Activated CD4-positive, CD25-positive, alpha-beta regulatory T cell treated with anti-CD3 and anti-CD28 coated beads, Interleukin-2, amount 50 U/mL, for 16 hours (primary cell): ENCODE measurements at places on chromosomes 2 and 18.

DNA sequence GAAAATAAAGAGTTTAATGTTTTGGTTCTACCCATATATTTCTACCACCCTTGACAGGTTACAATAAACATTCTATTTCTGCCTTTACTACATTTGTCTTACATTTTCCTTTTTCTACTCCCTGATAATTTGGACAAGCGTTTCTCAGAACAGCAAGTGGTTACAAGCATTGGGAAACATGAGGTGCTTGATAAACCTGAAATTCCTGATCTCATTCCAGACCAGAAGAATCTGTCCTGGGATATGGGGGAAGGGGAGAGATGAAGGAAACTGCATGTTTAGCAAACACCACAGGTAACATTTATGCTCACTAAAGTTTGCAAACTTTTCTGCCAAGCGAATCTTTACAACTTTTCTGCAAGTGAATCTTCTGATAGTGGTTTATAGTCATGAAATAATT, 28.3 kb upstream of the DSC1 start:
- no peak for DNase-seq

- no peak for DNase-seq
These were observed 461.4 kb downstream of the RNF144A start for GRCh38 chr2:7378591-7378990.

- no peak for DNase-seq
These were observed 7.7 kb downstream of the APOB start for GRCh38 chr2:21035974-21036707.

DNA sequence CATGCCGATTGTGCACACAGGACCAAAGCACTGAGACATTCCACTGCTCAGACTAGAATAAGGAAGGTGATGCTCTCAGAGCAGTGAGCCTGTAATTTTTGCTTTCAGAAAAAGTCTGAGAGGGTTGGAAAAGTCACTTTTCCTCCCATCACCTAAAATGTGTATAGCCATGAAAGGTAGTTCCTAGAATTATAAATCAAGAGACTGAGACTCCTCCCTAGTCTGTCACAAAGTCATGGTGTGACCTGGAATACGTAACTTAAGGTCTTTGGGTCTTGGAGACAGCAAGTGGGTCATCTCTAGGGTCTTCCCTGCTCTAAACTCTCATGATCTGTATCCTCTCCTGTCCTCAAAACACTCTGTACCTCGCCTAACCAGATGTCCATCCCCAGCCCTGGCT, 16.9 kb downstream of the ZNF521 start:
- DNase-seq, result no peak

- no peak for DNase-seq
These were observed 38.9 kb upstream of the SCG2 start for GRCh38 chr2:223641082-223641481.

- DNase-seq, result no peak
These were observed 221.3 kb downstream of the FHOD3 start for GRCh38 chr18:36518839-36519238.

DNA sequence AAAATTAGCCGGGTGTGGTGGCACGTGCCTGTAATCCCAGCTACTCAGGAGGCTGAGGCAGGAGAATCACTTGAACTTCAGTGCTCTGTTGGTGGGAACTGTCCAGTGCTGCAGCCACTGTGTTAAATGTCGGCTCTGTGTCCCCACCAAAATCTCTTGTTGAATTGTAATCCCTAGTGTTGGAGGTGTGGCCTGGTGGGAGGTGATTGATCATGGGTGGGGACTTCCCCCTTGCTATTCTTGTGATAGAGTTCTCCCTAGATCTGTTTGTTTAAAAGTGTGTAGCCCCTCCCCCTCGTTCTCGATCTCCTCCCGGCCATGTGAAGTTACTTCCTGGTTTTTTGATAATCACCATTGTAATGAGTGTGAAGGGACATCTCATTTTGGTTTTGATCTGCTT, 9.8 kb upstream of the RPL31 start:
- no peak for DNase-seq

GRCh38 chr2:156305121-156305520, 27.4 kb downstream of the NR4A2 start:
- no peak for DNase-seq

DNA sequence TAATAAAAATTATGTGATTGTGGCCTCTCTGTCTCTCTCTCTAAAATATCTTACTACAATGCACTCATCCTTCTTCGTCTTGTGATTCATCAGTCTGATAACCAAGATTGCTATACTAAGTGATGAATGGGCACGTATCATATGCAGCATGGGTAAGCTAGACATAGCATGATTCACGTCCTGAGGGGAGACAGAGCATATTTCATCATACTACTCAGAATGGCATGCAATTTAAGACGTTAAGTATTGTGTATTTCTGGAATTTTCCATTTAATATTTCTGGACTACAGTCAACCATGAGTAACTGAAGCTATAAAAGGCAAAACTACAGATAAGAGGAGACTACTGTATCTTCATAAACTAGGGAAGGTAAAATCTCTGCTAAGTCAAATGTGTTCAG, 97.0 kb upstream of the CD226 start:
- no peak for DNase-seq

DNA sequence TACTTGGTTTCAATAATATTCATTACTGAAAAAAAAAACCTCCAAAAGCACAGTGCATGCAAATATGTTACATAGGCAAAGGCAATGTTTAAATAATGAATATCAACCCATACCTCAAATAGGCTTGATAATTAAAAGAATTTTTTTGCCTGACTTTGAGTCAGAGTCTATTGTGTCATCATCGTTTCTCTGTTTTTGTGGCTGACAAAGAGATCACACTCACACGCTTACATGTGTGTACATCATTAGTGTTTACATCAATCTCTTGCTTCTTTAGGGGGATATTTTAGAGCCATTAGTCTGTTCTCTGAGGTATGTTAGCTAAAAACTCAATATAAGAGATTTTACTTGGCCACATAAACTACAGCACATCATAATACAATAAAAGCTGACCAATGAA, 150.3 kb upstream of the MMADHC start:
- DNase-seq, result no peak

GRCh38 chr2:197239434-197239833, 71.1 kb downstream of the ANKRD44 start:
- no peak for DNase-seq

- no peak for DNase-seq
These were observed 634.2 kb upstream of the TMEFF2 start for GRCh38 chr2:192828947-192829346.

DNA sequence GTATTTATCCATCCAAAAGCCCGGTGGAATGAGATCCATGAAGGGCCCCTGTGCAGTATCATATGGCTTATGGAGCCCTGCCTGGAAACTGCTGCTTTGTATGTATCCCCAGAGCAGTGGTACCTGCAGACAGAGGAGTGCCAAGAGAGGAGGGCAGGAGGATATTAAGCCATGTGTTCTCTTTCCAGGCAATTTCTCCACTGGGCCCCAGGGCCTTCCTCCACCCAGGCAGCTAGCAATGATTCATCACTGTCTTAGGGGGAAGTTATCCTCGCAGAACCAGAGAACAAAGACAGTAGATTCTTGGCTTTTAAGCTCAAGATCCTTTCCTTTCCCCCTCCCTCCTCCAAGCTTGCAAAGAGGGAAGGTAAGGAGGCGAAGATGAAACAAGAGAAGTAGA, 98.1 kb downstream of the LRRC30 start:
- no peak for DNase-seq

DNA sequence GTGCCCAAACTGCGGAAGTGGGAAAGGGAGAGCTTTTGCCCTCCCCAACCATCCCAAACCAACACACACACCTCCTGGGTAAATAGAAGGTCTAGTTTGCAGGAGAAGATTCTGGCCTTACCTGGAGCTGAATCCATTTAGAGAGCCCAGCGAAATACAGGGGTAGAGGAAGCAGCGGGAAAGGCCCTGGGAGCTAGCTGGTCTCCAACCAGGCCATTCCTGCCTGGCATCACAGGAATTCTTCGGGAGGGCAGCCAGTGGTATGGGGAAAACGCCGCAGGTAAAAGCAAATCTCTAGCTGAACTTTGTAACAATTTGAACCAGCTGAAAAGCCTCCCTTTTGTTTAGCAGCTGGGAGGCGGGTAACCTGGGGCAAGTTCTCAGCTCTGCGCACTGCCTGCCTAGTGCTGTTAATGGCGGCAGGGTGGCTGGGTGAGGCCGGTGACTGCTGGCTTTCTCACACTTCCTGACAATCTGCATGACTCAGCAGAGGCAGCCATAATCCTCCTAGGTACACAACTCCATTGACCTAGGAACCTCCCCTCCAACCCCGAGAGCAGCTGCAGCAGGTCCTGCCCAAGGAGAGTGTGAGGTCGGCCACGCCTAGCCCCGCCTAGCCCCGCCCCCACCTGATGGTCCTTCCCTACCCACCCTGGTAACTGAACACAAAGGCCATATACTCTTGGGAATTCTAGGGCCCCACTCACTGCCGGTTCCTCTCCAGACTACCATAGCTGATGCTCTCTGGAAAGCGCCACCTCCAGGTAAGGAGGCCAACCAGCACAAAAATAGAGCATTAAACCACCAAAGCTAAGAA, 483.8 kb upstream of the REG3G start:
- DNase-seq, result no peak

DNA sequence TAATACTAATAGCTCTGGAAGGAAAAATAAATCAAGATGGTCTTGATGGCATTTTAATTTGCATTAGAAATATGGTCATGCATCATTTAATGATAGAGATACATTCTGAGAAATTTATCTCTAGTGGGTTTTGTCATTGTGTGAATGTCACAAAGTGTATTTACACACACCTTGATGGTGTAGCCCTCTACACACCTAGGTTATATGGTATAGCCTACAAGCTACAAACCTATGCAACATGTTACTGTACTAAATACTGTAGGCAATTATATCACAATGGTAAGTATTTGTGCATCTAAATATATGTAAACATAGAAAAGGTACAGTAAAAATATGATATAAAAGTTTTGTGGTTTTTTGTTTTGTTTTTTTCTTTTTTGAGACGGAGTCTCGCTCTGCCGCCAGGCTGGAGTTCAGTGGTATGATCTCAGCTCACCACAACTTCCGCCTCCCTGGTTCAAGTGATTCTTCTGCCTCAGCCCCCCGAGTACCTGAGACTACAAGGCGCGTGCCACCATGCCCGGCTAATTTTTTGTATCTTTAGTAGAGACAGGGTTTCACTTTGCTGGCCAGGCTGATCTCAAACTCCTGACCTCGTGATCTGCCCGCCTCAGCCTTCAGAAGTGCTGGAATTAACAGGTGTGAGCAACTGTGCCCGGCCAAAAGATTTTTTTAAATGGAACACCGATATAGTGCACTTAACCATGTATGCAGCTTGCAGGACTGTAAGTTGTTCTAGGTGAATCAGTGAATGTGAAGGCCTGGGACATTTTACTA, 83.7 kb upstream of the UBXN4 start:
- peak; percentile 4 for DNase-seq

GRCh38 chr18:68342039-68342659, 372.8 kb downstream of the TMX3 start:
- DNase-seq, result no peak

- DNase-seq, result no peak
These were observed 33.6 kb downstream of the SATB2 start for GRCh38 chr2:199424160-199424559.

DNA sequence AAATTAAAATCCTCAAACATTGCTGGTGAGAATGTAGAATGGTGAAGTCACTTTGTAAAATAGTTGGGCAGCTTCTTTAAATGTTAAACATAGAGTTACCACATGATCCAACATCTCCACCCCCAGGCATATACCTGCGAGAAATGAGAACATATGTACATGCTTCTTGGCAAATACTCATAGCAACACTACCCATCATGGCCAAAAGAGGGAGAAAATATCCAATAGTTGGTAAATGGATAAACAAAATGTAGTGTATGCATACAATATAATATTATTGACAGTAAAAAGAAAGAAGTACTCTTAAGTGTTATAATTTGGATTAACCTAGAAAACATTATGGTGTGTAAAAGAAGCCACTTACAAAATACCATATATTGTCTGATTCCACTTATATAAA, 185.9 kb downstream of the CDH7 start:
- no peak for DNase-seq

- DNase-seq, result no peak
These were observed 1.4 kb downstream of the CYRIA start for GRCh38 chr2:16664052-16664731.
